NCI-H446 (cell line): ENCODE measurements at places on chromosomes 7 and 10.

DNA sequence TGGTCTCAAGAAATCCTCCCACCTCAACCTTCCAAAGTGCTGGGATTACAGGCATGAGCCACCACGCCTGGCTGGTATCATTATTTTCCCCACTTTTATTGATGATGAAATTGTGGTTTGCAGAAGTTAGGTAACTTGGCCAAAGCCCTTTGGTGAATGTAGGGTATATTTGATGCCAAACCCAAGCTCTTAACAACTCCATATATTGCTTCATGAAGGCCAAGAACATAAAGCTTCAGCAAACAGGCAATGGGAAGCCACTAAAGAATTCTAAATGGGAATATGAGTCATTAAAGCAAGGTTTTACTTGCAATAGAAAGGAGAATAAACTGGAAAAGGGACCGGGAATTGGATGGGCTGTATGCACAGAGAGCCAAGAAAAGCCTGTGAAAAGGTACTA is 142.7 kb downstream of the KMT2E start:
- no peak for DNase-seq

DNA sequence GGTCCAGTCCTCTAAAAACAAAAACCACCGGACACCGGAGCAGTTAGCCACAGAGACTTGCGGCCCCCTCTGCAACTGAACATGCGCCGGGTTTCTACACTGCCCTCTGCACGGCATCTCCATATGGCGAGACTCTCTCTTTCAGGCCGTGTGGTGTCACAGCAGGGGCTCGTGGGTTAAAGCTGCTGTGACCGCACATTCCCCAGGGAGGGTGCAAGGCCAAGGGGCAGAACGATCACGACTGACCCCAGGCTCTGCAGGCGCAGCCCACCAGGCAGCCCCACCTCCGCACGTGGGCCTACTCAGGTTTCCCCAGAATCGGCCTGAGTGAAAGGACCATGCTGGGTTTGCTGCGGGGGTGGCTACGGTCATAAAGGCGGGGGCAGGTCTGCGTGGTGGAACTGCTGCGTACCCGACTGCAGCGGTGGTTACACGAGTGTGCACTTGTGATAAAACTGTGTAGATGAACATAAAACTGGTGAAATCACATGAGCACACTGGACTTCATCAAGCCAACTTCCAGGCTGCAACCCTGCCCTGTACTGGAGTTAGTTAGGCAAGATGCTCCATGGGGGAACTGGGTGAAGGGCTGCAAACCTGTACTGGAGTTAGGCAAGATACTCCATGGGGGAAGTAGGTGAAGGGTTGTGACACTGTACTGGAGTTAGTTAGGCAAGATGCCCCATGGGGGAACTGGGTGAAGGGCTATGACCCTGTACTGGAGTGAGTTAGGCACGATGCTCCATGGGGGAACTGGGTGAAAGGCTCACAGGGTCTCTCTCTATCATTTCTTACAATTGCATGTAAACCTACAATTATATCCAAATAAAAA is 81.4 kb upstream of the PPP2R2D start:
- no peak for DNase-seq

GRCh38 chr7:100567031-100567730 is 6.5 kb downstream of the SAP25 start:
- DNase-seq = no peak

GRCh38 chr7:32275216-32276009 is 205.2 kb upstream of the PDE1C start:
- no peak for DNase-seq

GRCh38 chr10:13349463-13350274 is 1.6 kb upstream of the SEPHS1 start:
- no peak for DNase-seq

GRCh38 chr10:100567249-100567648 is 31.5 kb downstream of the HIF1AN start:
- DNase-seq = no peak

DNA sequence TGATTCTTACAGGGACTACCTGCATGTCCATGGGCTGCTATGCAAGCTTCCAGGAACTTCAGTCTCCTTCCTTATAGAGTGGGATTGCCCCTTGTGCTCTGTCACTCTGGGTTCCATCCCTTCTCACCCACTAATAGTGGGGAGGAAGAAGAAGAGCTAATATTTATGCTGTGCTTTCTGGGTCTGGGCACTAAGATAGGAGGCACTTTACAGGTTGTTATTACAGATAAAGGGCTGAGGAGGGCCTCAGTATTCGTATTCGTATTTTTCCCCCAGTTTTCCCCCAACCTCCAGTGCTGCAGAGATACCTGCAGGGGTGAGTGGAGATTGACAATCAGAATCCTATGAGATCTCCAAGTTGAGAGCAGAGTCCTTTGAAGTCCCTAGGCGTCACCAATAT is 14.2 kb downstream of the HK1 start:
- DNase-seq = no peak

DNA sequence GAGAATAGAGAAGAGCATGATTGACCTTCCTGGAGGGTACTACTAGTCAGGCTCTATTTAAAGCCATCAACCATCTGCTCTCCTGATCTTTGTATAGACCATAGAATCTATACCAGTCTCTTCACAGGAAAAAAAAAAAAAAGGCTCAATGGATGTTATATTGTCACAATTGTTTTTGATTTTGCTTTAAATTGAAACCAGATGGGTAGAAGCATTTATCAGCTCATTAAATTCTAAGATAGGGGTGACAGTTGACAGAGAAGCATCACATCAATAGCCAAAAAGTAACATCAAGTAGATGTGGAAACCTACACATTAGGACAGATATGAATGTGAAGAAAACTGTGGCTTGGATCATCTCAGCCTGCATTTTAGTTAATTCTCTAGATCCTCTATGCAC is 558.9 kb upstream of the MBL2 start:
- no peak for DNase-seq

- no peak for DNase-seq
These were observed 423.3 kb downstream of the GLRX3 start for GRCh38 chr10:130559547-130559880.

GRCh38 chr10:68560943-68561864 is 1.1 kb downstream of the TET1 start:
- DNase-seq = peak; percentile 22

GRCh38 chr7:83921941-83922607 is 272.5 kb downstream of the SEMA3A start:
- peak; percentile 77 for DNase-seq

DNA sequence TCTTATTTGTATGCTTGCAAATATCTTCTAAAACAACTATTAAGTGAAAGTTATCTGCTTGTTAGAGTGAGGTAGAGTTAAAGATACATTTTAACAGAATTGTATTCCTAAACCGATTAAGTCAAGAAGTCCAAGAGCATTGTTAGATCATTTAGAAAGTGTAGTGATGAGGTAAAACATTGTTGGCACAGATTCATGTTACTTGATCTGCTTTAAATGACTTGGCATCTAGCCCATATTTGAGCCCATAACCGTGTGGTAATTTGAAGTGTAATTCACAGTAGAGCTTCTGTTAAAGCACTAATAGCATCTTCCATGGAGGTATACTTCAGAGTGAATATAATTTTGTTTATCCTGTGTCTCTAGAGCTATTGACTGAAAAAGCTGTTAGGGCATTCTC is 62.1 kb downstream of the PTEN start:
- no peak for DNase-seq

DNA sequence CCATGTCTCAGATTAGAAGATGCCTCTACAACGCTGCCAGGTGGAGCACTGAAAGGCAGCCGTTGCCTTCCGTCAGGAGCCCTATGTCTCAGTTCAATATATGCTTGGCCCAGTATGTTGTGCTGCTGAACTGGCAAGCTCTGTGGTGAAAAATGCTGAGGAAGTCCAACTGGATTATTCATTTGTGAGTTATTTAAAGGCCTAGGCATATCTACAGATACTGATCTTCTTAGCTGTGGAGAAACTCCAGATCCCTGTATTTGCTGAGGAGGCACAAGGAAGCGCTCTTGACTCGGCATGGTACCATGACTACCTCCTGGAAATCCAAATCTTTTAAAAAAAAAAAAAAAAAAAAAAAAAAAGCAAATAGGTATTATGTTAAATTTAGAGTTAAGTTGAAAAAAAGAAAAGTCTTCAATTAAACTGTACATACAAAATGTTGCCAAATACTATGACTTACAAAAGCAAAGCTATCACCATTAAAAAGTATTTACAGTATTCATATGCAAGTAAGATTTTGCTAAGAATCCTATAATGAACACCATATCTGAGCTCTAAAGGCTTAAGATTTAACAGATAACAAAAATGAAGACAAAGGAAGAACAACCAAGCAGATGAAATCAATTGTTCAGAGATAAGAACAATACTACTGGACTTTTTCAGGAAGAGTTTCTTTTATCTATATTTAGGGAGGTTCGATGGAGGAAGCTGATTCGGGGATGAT is 152.4 kb downstream of the GALNT11 start:
- no peak for DNase-seq

DNA sequence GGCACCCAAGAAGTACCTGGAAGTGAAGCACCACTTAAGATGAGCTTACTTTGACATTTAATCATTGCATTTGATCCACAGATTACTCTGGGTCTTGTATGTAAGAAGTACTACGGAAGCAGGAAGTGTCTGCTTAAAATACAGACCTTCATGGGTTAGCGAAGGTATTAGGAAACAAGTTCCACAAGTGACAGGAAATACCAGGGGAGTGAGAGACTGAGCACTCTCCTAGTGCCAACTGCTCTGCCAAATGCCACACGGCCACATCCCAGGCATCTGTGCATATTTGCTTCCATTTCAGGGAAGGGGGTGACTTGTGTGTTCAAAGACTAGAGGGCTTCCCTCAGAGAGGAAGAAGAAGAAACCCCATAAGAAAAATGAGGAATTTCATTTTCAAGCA is 57.2 kb upstream of the ANK3 start:
- no peak for DNase-seq

- no peak for DNase-seq
These were observed 688 bp upstream of the FOXL3 start for GRCh38 chr7:289209-289755.

- peak; percentile 42 for DNase-seq
These were observed 120.1 kb downstream of the ELAPOR2 start for GRCh38 chr7:86939197-86939814.
